Gastroesophageal sphincter (tissue), 4 donors: ENCODE measurements at places on chromosomes 3 and 15.

DNA sequence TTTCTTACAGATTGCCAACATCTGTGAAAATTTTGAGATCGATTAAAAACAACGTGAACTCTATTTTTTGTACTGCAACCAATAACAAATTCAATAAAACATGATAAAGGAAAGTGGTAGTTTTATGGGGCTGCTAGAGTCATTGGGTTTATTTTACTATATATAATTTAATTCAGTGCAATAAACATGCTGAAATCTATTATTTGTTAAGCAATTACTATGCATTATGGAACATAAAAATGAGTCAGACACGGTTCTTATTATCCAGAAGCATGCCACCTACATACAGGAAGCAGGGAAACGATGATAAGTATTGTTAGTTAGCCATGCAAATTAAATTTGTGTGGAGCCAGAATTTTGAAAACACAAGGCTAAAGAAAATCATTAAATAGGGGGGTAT, 27.2 kb downstream of the NPHP3 start:
- ATAC-seq, result no peak

- no peak for ATAC-seq
Measured at GRCh38 chr3:111506435-111506834, 35.6 kb upstream of the CD96 start.

DNA sequence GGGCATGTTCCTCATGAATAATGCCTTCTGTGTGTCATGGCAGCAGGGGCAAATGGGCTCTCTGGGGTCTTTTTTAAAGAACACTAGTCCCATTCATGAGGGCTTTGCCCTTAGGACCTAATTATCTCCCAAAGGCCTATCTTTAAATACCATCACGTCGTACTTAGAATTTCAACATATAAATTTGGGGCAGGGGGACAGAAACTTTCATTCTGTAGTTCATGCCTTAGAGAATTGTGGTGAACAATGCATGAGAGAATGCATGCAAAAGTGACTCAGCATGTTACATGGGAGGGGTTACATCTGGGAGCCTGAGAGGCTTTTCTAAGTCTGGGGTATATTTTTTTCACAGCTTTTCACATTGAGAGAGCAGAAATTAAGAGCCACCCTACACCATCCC, 208.5 kb upstream of the ROPN1 start:
- no peak for ATAC-seq

DNA sequence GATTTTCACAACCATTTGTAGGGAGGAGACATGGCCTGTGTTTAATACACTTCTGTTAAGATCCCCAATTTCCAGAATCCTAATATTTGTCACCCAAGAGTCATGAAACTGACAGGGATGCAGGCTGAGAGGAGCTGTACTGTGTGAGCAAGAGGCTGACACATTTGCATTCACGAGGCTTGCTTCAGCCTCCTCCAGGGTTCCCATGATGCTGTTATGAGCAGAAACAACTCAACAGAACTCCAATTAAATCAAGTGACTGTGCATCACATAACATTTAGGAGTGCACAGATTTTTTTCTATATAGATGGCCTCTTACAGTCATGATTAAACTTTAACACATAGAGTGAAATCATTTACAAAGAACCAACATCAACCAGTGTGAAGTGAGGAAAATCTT, 292.3 kb upstream of the STT3B start:
- no peak for ATAC-seq

DNA sequence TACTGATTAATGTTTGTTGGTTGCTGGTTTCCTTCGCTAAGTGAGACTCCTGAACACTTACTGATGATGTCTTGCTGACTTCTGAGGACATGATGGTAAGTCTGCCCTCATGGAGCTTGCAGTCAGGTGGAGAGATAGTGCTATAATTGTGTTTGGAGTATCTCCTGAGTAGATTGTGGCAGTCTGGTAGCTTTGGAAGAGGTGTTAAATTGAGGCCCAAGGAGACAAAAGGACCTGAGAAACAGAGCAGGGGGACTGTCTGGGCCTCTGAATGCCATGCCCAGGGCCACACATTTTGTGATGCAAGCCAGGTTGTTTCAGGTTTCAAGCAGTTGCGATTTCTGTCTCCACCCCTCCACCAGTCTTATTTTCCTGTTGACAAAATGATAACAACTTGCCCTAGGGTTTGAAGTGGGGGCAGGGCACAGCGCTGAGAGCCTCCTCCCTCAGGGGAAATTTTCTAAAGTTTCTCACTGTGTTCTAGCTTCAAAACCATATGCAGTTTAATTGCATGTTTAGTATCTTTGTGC, 16.7 kb downstream of the SMAD3 start:
- ATAC-seq, result no peak

DNA sequence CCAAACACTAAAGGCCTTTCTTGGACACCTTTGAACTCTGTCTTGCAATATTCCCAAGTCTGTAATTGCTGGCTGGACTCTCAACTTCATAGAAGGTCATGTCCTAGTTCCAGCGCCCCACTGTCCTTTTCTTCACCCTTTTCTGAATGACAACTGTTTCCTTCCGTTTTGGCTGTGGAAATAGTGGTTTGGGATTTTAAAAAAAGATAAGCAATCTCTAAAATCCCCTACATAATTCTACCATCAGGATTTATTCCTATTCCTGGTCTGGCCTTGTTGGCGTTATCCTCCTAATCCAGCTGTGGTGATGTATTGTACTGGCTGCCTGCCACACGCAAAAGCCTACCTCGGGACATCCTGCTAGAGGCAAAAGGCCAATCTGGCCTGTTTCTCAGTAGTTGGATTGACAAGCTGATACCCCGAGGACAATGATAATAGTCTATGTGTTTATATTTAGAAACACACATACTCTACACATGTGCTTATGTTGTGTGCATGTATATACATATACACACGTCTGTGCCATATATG, 440.3 kb upstream of the DPH6 start:
- peak; percentile 41 for ATAC-seq

- ATAC-seq, result peak; percentile 25
Measured at GRCh38 chr3:136925425-136926190, 32.2 kb upstream of the IL20RB start.

GRCh38 chr15:38149315-38149714, 103.3 kb upstream of the SPRED1 start:
- no peak for ATAC-seq

DNA sequence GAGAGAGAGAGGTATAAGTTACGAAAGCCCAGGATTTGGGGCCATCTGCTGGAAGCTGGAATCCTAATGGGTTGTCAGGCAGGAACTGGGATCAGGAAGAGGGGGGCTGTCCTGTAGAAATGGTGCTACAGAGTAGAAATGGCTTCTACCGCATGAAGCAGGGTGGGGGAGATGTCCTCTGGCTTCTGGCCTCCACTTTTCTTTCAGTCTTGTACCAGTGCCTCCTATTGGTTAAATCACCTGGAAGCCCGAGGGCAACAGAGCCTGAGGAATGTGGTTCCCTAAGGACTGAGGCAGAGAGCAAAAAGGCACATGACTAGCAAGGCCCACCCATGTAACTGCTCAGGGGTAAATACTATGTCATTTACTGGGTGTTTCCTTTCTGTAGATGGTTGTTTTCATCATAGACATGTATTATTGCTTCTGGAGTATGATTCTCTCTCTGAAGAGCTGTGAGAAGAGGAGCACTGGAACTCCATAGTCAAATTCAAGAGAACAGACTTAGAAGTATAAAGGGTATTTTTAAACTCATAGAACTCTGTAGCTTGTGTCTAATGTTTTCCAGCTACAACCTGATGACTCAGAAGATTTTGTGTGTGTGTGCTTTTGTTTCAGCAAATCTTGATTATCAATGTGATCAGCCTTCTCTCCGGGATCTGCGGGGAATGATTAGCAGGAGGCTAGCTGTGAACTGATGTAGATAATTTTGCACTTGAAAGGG, 20.2 kb upstream of the MITF start:
- no peak for ATAC-seq

- no peak for ATAC-seq
Measured at GRCh38 chr3:23576379-23576959, 229.3 kb upstream of the UBE2E1 start.

DNA sequence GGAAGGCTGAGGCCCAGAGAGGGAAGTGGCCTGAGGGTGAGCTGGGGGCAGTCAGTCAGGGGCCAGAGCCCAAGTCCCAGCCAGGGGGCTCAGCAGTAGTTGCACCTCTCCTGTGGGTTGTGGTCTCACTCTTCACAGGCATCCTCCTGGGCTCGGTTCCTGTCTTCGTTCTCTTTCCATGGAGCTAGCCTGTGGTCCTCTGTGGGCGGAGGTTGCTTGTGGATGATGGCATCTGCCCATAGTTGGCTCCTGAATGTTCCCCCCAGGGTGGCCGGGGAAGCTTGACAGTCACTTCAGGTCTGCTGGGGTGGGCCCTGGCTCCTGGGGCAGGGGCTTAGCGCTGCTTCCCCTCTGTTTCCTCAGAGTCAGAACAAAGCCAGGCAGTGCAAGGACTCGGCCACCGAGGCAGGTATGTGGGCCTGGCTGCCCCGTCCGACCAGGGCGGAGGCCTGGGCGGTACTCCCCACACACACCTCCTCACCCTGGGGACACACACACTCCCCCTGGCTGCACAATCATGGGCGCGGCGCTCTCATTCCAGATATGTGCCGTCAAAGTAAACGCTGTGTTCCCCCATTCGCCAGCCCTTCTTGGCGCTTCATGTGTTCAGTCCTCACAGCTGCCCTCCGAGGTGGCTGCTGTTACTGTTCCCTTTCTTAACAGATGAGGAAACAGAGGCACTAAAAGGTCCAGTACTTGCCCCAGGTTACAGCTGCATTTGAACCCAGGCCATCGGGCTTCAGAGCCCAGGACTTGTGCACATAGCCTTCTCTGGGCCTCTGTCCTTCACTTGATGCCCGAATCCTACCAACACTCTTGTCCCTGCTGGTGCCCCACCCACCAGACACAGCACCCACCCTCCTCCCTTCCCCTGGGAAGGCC, 34.5 kb downstream of the PSTPIP1 start:
- ATAC-seq, result no peak

- ATAC-seq, result no peak
Measured at GRCh38 chr3:175150812-175151401, 291.8 kb downstream of the NAALADL2 start.

- ATAC-seq, result no peak
Measured at GRCh38 chr3:134807189-134807588, 12.1 kb downstream of the EPHB1 start.

- no peak for ATAC-seq
Measured at GRCh38 chr3:111519178-111519855, 22.7 kb upstream of the CD96 start.

GRCh38 chr15:71899674-71900073, 89.3 kb downstream of the NR2E3 start:
- no peak for ATAC-seq

- no peak for ATAC-seq
Measured at GRCh38 chr3:79178471-79179180, 589.2 kb downstream of the ROBO1 start.

DNA sequence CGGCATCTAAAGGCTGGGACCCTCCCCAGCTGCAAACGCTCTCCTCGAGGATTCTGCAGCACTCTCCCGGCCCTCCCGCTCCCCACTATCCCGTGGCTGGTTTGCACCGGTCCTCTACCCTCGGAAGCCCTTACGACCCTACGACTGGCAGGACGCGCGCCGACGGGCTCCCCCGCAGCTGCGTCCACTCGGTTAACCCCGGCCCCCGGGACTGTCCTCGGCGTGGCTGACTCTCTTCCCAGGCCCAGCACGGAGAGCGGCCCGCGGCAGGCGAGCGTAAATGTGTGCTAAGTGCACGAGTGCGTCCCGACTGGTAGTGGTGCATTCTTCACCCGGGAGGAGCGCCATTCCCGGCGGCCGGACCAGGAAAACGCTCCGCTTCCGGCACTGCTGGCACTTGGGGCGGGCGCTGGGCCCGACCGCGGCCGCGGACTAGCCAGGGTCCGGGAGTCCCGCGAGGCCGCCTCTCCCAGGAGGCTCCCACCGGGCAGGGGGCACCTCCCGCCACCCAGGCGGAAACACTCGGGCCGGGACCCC, 508 bp downstream of the GORASP1 start:
- ATAC-seq, result peak; percentile 67

DNA sequence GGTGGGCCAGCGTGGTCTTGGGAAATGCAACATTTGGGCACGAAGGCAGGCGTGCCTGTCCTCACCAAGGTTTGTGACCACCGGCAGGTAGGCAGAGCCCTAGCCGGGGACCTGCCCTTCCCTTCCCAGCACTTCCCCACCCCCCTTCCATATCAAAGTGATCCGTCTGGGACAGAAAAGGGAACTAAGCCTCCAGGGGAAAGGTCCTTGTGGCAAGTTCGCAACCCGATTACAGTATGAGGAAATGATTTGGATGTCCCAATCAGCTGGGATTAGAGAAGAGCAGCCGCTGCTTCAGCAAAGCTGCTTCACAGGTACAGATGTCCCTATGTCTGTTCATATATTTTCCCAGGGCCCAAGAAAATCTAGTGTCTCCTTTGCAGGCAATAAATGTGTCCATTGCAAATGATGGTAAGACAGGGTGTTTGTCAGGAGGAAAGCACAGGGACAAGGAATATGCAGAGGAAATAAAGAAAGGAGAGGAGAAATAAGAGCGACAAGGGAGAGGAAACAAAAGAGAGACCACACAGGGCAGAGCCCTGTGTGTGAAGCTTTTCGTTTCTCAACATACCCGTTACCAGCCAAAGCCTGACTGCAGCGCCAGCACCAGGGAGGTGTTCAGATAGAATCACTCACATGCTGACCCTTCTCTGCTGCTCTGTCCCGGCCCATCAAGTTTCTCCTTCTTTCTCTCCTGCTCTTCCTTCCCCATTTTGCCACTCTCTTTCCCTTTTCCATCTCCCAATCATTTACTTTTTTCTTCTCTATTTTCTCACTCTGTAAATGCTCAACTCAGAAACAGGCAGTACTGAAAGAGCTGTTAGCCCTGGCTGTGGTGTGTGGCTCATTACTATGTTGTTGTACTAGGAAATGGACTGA, 17.4 kb upstream of the SECISBP2L start:
- no peak for ATAC-seq

GRCh38 chr15:32747921-32748342, 30.1 kb downstream of the GREM1 start:
- ATAC-seq, result no peak

- ATAC-seq, result no peak
Measured at GRCh38 chr15:87931584-87931983, 325.0 kb downstream of the NTRK3 start.

GRCh38 chr3:159911664-159912037, 77.0 kb upstream of the IL12A start:
- no peak for ATAC-seq

DNA sequence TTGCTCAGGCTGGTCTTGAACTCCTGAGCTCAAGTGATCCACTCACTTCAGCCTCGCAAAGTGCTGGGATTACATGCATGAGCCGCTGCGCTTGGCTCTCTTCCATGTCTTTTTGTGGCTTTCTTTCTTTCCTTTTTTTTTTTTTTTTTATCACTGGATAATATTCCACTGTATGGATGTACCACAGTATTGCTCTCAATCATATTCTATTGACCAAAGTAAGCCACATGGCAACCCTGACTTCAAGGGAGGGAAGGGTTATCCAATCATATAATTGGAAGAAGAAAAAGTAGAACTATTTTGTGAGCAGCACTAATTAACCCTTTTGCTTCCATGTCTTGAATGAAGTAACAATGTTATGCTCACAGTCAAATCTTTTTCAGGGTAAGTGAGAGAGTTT, 307.0 kb upstream of the RASGRP1 start:
- no peak for ATAC-seq

DNA sequence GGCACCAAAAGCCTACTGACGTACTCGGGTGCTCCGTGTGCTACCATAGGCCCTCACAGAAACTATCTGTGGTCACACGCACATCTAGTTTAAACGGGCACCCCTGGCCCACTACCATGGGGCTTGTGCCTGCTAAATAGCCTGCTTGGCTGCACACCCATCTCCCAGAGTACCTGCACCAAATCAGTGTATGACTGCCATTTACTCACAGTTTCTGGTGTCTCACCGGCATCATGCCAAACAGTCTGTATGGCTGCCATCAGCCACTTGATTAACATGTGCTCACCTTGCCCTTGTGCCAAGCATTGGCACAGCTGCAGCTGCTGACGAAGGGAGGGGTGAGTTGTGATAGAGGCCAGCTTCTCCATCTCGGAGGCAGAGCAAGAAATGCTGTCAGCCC, 232.7 kb downstream of the IGSF11 start:
- ATAC-seq, result peak; percentile 19
